NCI-H774 (cell line): ENCODE measurements at places on chromosomes 7 and 10.

DNA sequence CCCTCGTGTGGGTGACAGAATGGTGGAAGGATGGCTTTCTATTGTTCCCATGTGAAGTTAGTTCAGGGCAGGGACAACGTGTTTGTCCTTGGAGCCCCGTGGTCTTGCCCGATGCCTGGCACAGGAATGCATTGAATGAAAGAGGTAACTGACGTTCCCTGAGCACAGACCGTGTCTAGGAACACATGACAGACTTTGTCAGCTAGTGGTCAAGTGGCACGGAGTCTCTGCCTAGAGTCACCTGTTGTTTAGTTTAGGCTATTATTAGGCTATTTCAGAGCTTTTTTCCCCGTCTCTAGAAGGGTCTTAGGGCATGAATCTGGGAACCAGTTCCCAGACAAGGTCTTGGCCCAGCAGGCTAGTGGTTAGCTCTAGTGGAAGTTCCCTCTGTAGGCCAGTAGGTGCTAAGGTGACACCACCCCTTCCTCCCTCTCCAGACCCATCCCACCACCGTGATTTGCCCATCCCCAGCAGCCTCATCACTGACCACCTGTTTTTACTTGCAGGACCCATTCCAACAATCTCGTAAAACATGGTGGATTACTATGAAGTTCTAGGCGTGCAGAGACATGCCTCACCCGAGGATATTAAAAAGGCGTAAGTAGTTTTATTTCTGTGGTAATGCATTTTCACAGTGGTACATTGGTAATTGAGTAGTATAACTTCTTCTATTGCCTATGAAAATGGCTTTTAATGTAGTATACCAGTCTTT lies 21.4 kb downstream of the DNAJB6 start:
- DNase-seq = no peak

DNA sequence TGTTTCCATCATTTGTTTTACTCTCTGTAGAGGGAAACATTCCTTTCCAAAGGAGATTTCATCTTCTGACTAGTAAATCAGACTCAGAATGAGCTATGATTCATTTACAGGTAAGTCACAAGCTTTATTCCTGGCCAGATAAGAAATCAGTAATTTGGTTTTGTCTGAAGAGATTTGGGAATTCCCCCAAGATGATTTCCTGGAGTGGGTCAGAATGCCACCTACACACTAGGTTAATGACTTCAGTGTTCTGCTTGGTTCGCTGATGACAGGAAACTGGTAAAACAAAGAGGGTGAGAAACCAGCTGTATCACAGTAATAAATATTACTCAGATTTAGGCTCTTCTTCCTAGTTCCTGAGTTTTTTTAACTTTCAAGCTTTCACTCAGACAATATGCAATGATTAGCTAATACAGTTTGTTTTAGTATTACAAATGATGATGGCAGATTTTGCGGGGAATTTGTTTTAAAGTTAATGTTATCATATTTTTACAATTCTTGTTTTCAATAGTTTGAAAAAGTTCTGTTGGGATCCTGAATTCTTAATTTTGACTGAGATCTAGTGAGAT lies 8.3 kb upstream of the ASZ1 start:
- no peak for DNase-seq

GRCh38 chr10:31340343-31340742 lies 21.3 kb downstream of the ZEB1 start:
- DNase-seq = peak; percentile 9

DNA sequence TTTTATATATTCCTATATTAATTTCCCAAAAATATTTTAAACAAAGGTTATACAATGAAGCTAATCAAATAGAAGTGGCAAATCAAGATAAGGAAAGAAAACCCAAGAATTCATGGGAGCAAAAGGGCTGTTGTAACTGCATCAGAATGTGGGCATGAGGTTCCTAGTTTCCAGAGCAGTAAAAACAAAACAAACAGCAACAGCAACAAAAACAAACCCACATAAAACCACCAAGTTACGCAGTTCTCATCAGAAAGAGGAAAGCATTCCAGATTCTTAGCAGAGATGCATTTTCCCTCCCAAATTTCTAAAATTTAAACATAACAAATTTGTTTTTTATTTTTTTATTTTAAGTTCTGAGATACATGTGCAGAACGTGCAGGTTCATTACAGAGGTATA lies 34.8 kb upstream of the MSMB start:
- DNase-seq = no peak

DNA sequence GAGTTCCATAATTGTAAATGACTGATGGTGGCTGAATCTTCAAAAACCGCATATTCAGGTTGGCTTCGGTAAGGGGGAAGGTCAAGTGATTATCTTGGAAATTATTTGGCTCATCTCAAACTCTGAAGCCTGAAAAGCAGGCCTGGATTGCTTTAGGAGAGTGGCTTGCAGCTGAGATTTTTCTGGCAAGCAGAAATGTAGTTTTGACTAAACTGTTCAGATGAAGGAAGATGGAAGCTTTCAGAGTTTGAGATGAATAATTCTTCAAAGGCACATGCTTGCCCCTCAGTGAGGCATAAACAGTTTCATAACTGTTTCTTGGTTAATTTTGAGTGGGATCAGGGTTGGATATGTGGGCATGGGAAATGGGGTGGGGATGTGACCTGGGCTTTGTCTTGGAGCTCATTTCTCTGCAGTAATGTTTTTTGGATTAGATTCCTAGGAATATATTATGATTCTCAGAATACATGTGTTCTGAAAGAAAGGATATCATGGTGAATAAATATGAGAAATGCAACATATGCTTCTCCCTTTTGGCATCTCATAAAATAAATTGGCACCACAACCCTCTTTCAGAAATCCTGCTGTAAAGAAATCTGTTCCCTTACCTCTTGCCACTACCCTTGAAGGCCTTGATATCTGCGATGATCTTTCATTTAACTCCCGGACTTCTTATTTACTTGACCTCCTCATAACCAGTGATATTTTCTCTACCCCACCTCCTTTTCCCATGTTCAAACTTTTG lies 469.2 kb downstream of the ADRA2A start:
- DNase-seq = no peak

- no peak for DNase-seq
Measured at GRCh38 chr10:24973163-24973562, 20.8 kb upstream of the PRTFDC1 start.

DNA sequence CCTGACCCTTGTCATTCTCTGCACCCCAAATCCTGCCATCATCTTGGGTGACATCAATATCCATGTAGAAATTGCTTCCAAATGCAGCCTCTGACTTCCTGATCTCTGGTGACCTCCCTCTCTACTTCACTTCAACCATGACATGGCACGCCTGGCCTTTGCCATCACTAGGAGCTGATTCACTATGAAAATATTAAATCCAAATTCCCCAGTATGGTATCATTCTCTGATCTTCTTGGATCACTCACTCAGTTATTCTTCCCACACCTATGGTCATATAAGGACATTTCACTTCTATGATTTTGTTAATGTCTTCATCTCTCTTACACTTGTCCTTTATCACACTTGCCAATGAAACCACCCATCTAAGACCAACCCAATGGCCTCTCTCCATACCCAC lies 73.7 kb upstream of the ODAD2 start:
- DNase-seq = no peak

DNA sequence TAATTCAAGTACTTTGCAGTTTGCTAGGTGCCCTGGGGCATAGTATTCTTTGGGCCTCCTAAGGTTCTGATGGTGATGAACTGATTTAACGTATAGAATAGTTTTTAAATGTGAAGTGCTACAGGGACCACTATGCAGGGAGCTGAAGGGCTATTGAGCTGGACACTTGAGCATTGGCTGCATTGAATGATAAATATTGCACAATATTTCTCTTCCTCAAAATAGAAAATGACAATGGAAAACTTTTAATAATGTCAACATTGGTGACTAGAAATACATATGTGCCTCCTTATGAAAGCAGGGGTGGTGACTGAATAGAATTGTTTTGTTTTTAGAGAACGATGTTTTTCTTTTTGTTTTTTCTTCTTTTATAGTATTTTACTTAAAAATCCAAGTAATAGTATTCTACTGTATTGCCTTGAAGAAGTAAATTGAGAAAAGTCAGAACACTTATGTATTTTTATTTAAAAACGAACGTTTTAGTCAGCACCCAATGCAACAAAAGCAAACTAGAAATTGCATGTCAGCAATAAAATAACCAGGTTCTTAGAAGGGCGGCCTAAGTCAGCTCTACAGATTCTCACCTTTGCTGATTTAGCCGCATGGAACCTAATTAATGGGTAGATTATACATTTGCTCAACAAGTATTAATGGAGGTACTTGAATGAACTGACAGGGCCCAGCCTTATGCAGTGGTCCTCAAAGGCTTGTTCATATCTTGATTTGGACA lies 244.0 kb upstream of the KLF6 start:
- DNase-seq = no peak

- DNase-seq = no peak
Measured at GRCh38 chr7:75623390-75624133, 115.2 kb downstream of the HIP1 start.

DNA sequence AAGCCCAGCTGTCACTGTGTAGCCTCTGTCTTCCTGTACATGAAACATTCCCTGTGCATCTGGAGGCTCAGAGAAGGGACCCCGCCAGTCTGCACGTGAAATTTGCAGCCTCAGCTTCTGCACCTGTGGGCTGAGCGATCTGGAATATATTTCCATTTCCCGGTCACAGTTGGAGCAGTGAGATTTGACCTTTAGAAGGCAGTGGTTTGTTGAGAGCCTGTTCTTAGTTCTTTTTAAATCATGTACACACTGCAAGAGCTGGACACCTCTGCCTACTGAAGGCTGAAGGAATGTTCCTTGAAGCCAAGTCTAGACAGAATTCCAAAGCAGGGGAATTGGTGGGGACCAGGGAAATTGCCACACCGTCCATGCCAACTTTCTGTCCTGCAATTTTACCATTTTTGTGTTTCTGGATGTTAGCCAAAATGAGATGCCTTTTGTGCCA lies 706.6 kb downstream of the INHBA start:
- no peak for DNase-seq

GRCh38 chr10:33334153-33334804 lies at the start of gene NRP1:
Gene NRP1, minus strand, starts transcription at chr10:33334667. Its CDS starts 285 bp downstream, at chr10:33334382.
- no peak for DNase-seq
